Fibroblast of the aortic adventitia (primary cell): ENCODE measurements at places on chromosomes 12 and 14. TPM values are rescaled to one million over a fixed set of nuclear protein-coding genes. Genes with fewer than 3 reads are reported as not detected.

Gene KRT73
- total RNA-seq = not detected in 2 replicates

Gene TCTN2
- 11.1 and 18.5 TPM in 2 replicates for total RNA-seq

Gene IGF1
- 0.63 and 6.1 TPM in 2 replicates for total RNA-seq

Gene SLC7A7
- 2.5 and 16.5 TPM in 2 replicates for total RNA-seq

Gene GPR137C
- total RNA-seq = 0.49 and 1.7 TPM in 2 replicates

Gene CCDC177
- not detected in 2 replicates for total RNA-seq

Gene ACOT6
- not detected in 2 replicates for total RNA-seq

Gene HSPA2
- total RNA-seq = 0.98 and 2.5 TPM in 2 replicates

Gene FAM181A
- total RNA-seq = not detected in 2 replicates

Gene FAM186B
- total RNA-seq = 0.45 and 2.7 TPM in 2 replicates

Gene TAS2R31
- total RNA-seq = 6.2 and 13.6 TPM in 2 replicates
